ENCODE measurements at places on chromosomes 1 and 21.

DNA sequence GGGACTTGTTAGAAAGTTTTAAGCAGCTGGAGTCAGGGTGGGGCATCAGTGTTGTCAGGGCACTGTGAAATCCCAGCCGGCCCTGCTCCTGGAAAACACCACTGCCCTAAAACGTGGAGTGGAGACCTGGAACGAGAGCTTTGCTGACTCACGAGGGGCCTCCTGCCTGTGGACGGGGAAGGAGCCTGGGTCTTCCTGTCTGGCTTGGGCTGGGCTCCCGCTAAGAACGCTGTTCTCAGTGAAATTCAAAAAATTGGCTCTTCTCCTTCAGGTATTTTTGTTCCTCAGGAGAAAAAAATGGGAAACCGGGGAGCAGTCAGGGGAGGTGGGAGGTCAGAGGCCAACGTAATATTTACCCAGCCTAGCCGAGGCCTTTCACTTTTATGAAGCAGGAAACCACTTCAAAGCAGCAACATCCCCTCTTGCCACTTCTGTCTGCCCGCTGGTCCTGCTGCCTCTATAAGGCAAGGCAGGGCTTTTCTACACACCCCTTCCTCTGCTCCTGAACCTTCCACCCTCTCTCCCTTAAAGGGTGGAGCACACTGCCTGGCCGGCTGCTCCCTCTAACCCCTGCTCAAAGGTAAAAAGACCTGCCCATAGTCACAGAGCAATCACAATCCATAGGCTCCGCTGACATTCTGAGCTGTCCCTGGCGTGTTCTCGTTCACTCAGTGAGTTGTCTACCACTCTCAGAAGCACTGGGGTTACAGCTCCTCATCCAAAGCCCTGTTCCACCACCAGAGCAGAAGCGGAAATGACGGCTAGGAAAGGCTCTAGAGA, 8.0 kb downstream of the PLXNA2 start:
- DNase-seq: no peak

DNA sequence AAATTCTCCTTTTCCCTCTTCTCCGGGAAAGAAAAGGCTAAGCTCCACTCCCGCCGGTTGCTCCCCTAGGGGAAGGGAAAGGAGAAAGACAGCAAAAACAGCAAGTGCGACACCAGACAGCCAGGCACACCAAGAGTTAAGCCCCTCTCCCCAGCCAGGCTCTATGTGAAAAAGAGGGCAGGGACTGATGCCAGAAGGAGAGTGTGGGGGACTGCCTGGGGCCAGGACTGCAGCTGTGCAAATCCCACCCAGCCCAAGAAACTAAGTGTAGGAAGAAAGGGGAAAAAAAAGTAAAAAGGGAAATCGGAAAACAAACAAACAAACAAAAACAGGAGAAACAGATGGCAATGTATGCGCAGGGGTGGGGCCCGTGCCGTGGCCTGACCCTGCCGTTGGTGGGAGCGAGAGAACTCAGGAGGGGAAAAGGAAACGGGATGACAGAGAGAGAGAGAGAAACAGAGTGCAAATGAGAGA, 27.7 kb upstream of the FMO1 start:
- DNase-seq: no peak

- DNase-seq: no peak
Measured at GRCh38 chr1:42938645-42939615, 19.7 kb downstream of the SLC2A1 start.

GRCh38 chr1:25037174-25038074, 107.3 kb upstream of the RUNX3 start:
- peak; percentile 61 for DNase-seq

GRCh38 chr1:180151508-180151907, 3.2 kb upstream of the QSOX1 start:
- no peak for DNase-seq

DNA sequence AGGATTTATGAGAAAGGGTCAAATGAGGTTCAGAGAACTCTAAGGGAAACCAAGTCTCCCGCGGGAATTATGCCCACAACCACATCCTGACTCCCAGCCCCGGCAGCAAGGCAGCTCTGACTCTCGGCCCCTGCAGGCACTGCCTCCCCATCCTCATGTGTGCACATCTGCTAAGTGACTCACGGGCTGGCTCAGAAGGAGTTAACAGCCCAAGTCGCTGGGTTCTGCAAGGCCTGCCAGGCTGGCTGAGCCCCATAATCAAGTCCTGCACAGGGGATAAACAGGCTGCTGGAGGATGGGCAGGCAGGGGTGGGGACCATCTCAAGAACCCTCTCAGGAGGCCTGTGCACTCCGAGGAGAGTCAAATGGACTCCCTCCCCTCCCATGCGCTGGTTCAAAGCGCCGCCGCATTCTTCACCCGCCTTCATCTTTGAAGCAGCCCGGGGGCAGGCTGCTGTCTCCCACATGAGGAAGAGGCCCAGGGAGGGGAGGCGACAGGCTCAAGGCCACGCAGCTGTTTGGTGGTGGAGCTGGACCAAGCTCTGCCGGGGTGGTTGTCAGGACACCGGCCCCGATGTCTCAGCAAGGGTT, 344.3 kb downstream of the MATN1 start:
- no peak for DNase-seq

- no peak for DNase-seq
Measured at GRCh38 chr21:37710546-37711285, 205.5 kb downstream of the KCNJ6 start.

GRCh38 chr1:226656201-226656600, 82.9 kb downstream of the ITPKB start:
- DNase-seq: no peak

GRCh38 chr1:229298887-229299503, 28.1 kb downstream of the RAB4A start:
- no peak for DNase-seq

DNA sequence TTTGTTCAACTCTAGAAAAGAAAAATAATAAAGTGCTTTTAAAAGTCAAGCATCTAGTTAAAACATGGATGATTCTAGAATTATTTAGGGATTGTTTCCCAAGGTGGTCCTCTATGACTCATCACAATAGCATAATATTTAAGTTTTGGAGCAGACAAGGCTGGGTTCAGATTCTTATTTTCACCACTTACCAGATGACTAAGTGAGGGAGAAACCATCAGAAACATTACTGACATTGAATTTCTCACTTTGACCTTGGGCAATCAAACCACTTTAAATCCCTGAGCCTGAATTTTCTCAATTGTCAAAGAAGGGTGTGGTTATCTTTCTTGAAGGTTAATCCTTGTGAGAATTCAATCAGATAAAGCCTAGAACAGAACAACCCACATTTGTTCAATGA, 102.5 kb upstream of the PTGFR start:
- no peak for DNase-seq

All from stimulated activated effector memory CD8-positive, alpha-beta T cell treated with anti-CD3 and anti-CD28 coated beads, Interleukin-12 subunit alpha, Interleukin-12 subunit beta, amount 100 ng/mL, for 72 hours (primary cell).